Activated naive CD4-positive, alpha-beta T cell (primary cell): ENCODE measurements at places on chromosomes 7 and 10.

- DNase-seq: no peak
Observed at GRCh38 chr7:31683445-31684225, 3.4 kb upstream of the PPP1R17 start.

- no peak for DNase-seq
Observed at GRCh38 chr10:93554760-93555432, 11.6 kb upstream of the FFAR4 start.

DNA sequence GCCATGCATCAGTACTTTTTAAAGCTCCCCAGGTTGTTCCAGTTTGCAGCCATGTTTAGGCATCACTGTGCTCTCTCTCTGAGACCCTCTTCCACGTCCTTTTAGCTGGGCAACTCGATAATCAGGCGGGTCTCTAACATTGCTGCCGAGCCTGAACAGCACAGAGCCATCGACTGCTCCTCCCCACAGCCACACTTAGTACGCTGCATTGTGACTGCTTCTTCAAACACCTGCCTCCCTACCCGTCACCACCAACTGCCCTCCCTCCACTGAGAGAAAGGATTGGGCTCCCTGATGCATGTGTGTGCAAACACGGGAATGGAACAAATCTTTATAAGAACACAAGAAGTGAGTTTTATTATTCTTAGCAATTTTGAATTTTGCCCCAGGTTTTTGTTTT is 11.4 kb upstream of the TACR2 start:
- DNase-seq: no peak

GRCh38 chr7:131145026-131145425 is 182.7 kb upstream of the MKLN1 start:
- DNase-seq: no peak

GRCh38 chr10:79238606-79239005 is 108.7 kb upstream of the PPIF start:
- no peak for DNase-seq

DNA sequence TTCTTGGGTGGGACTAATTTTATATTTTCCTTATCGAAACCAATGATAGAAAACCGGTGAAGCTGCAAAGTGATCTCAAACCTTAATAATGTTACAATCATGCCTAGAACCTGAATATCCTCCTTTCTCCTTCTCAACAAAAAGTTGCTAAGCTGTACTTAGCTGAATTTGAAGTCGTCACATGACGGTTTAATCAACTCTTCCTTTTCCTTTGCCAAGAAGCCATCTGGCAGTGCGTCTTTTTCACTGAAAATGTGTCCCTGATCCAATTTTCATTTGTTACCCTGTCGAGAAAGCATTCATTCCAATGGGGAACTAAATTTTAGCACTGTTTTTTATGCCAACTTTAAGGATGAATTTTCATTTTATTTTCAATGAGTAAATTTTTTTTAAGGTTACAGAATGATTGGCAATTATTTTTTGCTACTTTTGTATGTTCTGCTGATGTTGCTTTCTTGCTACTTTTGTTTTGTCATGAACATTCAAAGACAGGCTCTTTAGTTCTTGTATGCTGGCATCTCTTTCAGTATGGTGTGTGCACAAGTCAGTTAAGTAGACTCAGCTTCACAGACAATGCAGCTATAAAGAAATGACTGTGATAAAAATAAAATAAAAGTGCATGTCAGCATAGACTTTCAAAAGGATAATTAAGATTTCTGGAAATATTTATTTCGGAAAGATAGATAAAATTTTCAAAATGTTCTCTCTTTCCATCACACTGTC is 980.0 kb downstream of the DNAJB9 start:
- no peak for DNase-seq

DNA sequence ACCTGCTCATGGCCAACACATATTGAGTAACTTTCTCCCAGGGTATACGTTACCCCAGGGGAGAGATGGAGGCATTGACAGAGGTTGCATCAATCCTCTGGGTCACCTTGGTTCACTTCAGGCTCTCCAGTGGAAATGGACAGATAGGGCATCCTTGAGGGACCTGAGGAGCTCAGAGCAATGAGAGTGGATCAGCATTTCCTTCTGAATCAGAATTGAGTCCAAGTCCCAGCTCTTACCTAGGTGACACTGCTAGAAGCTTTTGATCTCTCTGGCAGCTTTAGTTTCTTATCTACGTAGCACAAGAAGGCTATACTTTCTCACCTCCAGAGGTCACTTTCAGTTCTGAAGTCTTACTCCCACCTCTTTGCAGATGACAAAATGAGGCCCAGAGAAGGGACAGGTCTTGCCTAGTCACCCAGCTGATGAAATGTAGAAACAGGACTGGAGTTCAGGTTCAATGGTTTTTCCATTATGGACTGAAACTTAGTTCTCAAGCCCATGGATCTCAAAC is 35.2 kb downstream of the PANK1 start:
- no peak for DNase-seq

DNA sequence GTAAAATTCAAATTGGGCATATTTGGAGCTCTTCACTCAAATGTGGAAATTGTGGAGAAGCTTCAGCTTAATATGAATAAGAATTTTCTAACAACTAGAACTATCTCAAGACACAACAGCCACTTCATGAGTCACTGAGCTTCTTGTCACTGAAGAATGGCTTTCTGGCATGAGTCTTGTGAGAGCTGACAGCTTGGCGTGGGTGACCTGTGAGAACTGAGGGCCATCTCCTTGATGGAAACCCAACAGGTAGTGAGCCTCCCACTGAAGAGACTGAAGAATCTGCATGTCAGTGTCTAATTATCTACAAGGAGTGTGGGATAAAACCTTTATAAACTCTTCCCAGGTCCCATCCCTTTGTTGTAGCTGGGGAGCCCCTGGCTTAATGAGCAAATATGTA is 66.0 kb downstream of the CLEC2L start:
- no peak for DNase-seq

GRCh38 chr7:124171068-124171467 is 138.2 kb upstream of the TMEM229A start:
- no peak for DNase-seq

GRCh38 chr7:155353256-155353897 is 55.7 kb downstream of the INSIG1 start:
- no peak for DNase-seq

- DNase-seq: no peak
Observed at GRCh38 chr7:154568346-154568745, 434.6 kb downstream of the PAXIP1 start.

DNA sequence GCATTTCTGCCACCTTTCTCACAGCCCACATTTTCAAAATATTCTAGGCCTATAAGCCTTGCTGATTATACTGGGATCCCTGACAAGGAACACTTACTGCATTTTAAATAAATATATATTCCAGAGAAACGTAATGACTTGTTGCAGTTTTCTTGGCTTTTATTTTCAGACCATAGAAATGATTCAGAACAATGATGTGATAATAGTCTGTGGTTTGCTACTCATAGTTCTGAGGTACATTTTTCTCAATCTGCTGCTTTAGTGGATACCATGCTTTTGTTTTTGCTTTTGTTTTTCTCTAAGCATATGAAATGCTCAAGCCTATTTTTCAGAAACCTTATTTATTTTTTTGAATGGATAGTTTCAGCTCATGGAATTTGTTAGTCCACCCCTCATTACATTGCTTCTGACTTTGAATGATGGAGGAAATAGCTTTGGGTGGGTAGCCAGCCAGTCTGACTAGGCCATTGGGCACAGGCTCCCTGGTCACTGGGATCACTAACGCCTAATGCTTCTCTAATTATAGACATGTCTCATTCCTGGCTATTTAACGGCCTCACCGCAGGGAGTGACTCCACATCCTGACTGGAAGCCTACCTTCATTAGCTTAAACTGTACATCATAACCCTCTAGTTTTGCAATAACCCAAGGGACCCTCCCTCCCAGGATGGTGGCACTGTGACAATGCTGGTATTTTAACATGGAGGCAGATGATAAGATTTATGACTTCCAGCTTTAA is 66.1 kb downstream of the MBL2 start:
- DNase-seq: no peak

DNA sequence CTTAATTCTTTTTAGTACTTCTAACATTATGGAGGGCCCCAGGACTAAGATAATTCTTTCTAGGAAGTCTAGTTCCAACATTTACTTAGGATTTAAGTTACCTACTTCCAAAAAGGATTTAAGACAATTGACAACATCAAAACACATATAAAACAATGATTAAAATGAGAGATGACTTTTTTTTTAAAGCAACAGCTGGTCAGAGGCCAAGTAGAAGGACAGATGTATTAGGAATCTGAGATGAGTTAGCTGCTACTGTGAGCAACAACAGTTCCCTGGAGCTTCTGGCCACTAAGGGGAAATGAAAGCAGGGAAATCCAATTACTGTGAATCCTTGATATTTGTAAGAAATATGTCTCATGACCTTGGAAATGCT is 222.3 kb downstream of the PHTF2 start:
- DNase-seq: no peak

DNA sequence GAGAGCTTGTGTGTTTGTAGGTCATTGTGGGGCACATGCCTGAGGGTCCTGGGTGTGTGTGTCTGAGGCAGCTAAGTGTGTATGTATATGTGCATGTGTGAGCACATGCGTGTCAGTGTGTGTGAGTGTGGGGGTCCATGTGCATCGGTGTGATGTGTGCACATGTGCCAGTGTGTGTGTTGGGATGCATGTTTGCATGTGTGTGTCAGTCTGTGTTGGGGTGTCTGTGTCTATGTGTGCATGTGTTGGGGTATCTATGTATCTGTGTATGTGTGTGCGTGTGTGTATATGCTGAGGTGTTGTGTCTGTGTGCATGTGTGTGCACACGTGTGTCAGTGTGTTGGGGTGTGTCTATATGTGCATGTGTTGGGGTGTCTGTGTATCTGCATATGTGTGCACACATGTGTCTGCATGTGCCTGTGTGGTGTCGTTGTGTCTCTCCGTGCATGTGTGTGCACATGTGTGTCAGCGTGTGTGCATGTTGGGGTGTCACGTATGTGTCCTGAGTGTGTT is 33.3 kb downstream of the PWWP2B start:
- no peak for DNase-seq

DNA sequence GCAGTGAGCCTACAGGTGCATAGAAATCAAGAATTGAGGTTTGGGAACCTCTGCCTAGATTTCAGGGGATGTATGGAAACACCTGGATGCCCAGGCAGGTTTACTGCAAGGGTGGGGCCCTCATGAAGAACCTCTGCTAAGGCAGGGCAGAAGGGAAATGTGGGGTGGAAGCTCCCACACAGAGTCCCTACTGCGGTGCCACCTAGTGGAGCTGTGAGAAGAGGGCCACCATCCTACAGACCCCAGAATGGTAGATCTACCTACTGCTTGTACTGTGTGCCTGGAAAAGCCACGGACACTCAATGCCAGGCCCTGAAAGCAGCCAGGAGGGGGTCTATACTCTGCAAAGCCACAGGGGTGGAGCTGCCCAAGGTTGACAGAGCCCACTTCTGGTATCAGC is 533.5 kb downstream of the GPAM start:
- DNase-seq: no peak

GRCh38 chr7:22541789-22542188 is 41.8 kb upstream of the STEAP1B start:
- no peak for DNase-seq

DNA sequence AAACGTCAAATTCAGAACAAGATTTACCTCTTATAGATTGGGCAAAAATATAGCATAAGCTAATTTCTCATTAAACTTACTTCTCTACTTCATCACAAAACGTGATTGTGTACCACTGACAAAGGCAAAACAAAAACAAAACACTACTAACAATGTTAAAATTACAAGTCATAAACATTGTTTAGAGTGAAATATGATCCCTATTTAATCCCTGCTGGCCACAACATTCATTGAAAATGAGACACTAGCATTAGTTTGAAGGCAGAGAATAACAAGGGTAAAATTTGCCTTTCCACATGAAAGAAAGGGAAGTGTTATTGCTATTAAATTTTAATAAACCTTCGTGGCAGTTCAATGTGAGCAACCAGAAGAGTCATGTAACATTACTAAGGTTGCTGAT is 45.0 kb downstream of the SEMA3A start:
- DNase-seq: no peak
